Left lung (tissue), 14 donors: ENCODE measurements at places on chromosomes 16 and 17. TPM values are rescaled to one million over a fixed set of nuclear protein-coding genes. Genes with fewer than 3 reads are reported as not detected.

Gene SCPEP1
- 120 TPM for total RNA-seq

Gene SLC5A11
- 0.10 TPM for total RNA-seq

Gene RGS9
- 4.0 TPM for total RNA-seq

Gene TMIGD1
- not detected for total RNA-seq

DNA sequence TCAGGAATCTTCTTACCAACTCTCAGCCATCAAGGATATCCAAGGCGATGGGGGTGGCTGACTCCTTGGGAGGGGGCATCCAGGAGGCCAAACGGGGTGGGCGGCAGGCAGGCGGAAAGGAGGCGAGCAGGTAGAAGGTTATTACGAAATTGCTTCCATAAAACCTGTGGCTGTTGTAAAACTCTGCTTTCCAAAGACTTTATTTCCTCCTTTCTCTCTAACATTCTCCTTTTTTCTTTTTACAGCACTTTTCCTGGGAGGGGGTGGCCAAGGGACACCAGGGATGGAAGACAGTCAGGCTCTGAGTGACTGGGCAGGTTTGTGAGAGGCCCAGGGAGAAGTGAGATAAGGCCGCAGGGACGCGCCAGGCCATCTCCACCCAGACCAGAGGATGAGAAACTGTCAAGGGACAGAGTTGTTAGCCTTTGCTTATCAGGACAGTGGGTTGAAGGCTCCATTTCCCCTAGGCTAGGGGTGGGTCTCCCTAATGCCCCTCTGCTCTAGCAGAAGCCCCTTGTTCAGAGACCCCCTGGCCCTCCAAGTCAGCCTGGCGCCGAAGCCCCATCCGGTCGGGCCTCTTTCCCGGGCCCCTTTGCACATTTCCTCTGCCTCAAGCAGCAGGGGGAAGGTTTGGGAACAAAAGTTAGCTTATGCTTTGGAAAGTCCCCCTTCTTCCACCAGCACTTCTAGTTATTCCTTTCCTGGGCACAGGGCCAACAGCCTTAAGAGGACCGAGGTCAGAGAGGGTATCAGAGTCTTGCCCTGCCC lies 5.0 kb upstream of the HOXB9 start:
- H3K4me1 ChIP-seq, result peaks cover 2% of the 10 kb centered on the region
- DNase-seq, result no peak
- H3K27me3 ChIP-seq, result peaks cover 100% of the 10 kb centered on the region

GRCh38 chr17:46097497-46097896 lies 95.7 kb downstream of the KANSL1 start:
- H3K27me3 ChIP-seq, result no peaks in the 10 kb centered on the region
- DNase-seq, result no peak
- H3K36me3 ChIP-seq, result no peaks in the 10 kb centered on the region
- no peak overlapping the region for H3K27ac ChIP-seq
- H3K4me1 ChIP-seq, result peaks cover 15% of the 10 kb centered on the region

- no peak overlapping the region for H3K27ac ChIP-seq
- H3K36me3 ChIP-seq, result no peaks in the 10 kb centered on the region
- DNase-seq, result no peak
- no peaks in the 10 kb centered on the region for H3K4me1 ChIP-seq
- H3K27me3 ChIP-seq, result no peaks in the 10 kb centered on the region
Observed at GRCh38 chr17:77753691-77754245, 204.7 kb upstream of the TNRC6C start.

GRCh38 chr17:40499551-40500189 lies 1.8 kb downstream of the TNS4 start:
- DNase-seq, result peak; percentile 78
- no peaks in the 10 kb centered on the region for H3K36me3 ChIP-seq
- no peak overlapping the region for H3K4me3 ChIP-seq
- peaks cover 15% of the 10 kb centered on the region for H3K4me1 ChIP-seq

DNA sequence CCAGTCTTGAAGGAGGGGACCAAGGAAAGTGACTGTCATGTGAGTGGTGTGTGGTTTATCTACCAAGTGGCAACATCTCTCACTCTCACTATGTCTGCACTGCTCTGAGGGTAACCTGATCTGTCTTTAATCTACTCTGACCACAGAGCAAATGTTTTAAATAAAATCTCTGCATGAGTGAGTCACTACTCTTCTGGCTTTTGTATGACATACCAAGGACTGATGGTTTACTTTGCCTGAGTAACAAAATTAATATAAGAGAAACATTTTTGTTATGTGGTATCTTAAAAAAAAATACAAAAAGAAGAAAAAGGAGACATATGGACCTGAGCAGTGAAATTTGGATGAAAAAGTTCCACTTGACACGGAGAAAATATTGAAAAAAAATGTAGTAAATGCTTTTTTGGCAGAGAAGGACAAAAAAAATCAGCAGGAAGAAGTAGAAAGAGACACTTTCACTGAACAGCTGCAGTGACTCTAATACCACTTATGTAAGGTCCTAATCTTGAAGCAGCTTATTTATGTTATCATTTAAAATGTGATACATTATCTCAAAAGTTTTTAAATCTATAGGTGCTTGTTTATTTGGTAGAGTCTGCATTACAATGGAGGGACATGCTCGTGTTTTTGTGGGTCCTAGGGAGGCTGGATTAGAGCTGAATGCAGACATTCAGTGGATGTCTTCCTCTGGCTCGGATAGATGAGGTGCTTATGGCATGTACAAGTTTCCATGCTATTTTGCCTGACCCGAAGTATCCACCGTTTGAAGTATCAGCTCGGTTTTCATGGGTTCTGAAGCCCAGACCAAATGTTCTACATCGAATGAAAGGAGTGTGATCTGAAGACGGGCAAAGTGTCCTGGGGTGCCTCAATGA lies 240.7 kb downstream of the MAP2K6 start:
- peak; percentile 85 for DNase-seq
- no peaks in the 10 kb centered on the region for H3K36me3 ChIP-seq
- H3K4me1 ChIP-seq, result no peaks in the 10 kb centered on the region
- H3K27ac ChIP-seq, result no peak overlapping the region
- no peak overlapping the region for H3K4me3 ChIP-seq
- H3K27me3 ChIP-seq, result no peaks in the 10 kb centered on the region

- H3K27ac ChIP-seq, result peak overlapping the region; percentile 39
- H3K4me1 ChIP-seq, result peaks cover 14% of the 10 kb centered on the region
- peak overlapping the region; percentile 28 for H3K4me3 ChIP-seq
- DNase-seq, result peak; percentile 79
Observed at GRCh38 chr17:36722121-36722902, 120.9 kb downstream of the MRM1 start.

DNA sequence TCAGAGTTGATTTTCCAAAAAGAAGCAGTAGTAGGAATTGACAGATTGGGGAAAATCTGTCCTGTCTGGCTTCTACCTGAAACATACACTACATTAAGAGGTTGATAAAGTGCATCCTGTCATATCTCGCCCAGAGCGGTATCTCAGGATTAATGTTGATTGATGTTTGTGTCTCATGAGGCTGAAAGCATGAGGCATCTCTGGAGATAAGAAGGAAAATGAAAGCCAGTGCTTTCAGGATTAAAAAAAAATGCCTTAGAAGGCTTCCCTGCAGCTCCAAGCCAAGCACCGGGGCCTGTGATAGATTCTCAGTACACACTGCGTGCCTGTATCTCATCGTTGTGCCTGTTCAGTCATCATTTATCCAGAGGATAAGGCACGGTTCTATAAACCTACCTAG lies 26.4 kb upstream of the CD300E start:
- no peaks in the 10 kb centered on the region for H3K36me3 ChIP-seq
- H3K27me3 ChIP-seq, result no peaks in the 10 kb centered on the region
- H3K4me3 ChIP-seq, result no peak overlapping the region
